Stimulated activated CD4-positive, alpha-beta T cell treated with anti-CD3 and anti-CD28 coated beads, TNF-alpha, amount 100 ng/mL, for 48 hours (primary cell): ENCODE measurements at places on chromosomes 1 and 21.

DNA sequence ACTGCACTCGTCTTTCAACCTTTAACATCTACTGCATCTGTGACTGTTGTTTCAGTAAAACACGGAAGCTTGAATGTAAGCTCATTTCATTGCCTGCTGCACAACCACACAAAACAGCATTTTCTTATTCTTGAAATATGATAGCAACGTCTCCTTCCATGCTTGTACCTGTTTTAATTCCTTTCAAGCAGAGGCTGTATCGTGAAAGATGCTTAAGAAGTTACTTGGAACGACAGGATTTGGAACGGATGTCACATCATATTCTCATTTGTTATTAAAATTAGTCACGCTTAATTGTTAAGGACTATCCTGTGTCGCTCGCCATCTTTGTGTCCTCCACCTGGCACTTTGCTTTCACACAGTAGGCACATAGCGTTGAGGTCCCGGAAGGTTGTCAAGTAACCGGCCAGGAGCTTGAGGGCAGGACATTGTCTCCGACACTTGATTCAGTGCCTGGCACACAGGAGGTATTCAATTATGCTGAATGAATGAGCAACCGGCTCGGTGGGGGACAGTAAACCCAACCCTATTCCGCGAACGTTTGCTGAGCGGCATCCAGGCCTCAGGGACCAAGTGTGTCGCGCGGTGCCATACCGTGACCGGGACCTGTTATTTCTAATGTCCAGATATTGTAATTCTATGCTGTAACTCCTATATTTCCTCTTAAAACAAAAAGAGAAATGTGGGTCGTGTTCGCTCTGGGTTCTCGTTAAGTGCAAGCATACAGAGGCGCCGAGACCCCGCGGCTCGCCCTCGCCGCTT lies 499 bp upstream of the SH3GLB1 start:
- peak; percentile 50 for DNase-seq

GRCh38 chr1:198588845-198589244 lies 48.4 kb upstream of the ATP6V1G3 start:
- no peak for DNase-seq

DNA sequence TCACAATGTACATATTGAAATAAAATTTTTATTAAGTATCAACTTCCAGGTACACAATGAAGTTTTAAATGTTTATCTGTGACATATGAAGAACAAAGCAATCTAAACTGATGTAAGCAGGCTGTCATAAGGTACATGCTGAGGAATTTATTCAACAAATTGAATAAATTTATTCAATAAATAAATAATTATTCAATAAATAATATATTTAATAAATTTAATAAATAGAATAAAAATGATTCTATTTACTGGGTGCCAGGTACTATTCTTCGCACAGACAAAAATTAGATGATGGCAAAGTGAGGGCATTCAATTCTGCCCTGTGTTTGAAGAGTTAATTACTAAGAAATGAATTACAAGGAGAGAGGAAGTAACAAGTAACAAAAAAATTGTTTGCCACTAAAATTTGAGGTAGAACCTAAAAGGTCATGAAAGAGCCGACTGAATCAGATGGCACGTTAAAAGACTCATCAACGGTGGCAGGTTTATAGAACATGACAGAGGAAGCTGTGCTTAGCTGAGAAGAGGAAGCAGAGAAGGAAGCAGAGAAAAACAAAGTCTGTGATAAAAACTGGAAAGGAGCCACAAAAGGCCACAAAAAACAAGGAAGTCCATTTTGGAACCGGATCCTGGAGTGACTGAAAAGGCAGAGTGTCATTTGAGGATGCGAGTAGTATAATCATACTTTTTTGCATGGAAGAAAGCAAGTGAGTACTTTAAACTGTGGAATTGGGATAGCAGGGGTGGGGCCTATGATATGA lies 2.2 kb upstream of the USP24 start:
- no peak for DNase-seq

DNA sequence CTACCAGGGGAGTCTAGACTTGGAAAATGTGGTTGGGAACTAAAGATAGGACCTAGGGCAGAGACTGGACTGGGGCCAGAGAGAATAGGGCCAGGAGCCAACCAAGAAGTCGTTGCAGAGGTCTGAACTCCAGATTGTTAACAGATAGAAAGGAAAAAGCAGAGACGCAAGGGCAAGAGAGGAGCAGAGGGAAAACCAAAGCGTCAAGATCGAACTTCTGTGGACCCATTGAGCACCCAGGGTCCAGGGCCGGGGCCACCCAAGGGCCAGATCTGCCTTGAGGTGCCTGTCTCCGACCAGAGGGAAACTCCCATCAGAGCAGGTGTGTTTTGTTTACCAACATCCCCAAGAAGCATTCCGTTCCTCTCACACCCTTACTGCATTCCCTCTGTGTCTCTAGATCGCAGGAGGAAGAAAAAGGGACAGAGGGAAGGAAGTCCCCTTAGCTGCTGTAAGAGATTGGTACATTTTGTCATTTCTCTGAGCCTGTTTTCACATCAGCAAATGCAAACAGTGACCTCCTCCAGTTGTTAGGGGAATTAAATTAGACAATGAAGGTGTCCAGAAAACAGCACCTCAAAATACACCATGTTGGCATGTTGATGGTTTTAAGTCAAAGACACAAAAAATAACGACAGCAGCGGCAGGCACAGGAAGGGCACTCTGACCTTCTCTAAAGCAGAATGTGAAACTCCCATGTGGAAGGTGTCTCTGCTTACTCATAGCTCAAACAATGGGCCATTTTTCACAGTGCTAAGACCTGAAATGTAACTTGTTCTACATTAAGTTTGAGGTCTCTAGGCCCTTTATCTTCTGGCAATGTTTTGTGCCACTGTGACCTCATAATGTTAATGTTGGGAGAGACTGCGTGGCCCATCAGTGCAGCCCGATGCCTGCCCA lies 105.8 kb upstream of the RAB4A start:
- no peak for DNase-seq

DNA sequence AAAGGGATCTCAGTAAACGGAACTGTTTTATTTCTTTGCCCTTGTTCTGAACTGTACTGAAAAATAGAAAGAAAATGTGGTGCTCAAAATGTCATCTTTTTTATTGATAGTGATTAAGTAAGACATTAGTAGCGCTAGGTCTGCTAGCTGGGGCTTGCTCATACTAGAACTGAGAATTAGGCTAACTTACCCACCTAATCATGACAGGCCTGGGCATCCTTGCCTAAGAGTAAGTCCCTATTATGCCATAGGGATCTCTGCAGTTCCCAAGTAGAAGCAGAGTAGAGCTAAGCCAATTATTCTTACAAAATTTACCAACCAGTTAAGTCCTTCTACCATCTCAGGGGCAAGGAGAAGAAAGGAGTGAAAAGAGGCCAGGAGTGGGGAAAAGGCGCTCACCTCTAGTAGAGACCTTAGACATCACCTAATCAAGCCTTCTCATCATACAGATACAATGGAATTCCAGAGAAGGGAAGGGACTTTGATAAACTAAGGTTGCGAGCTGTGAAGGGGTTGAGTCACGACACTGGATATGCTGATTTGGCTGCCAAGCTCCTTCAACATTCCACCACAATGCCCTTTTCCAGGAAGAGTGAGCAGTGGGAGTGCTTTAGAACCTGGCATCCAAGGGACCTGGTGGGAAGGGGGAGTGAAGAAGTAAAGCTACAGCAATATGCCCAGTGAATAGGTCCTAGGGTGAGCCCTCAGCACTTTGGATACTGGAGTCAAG lies 27.7 kb upstream of the RPTN start:
- no peak for DNase-seq

DNA sequence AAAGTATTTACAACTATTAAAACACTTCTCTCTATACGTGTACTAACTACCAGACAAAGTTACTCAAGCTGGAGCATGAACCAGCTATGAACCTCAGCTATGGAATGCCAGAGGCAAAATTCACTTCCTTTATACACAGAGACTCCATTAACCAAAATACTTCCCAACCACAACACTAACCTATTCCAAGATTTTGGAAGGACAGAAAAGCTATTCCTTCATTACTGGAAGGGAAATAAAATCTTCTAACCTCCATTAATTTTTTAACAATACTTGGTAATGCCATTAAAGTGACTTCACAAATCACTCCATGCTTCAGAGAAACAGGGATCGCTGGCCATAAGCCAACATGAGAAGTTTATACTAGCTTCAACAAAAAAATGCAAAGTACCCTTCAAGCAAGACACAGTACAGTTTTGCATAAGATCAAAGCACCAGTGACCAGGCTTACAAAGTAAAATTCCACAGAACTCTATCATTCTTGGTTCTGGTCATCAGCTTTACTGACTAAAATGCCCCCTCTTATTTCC lies 58.0 kb downstream of the PUM1 start:
- DNase-seq, result no peak

DNA sequence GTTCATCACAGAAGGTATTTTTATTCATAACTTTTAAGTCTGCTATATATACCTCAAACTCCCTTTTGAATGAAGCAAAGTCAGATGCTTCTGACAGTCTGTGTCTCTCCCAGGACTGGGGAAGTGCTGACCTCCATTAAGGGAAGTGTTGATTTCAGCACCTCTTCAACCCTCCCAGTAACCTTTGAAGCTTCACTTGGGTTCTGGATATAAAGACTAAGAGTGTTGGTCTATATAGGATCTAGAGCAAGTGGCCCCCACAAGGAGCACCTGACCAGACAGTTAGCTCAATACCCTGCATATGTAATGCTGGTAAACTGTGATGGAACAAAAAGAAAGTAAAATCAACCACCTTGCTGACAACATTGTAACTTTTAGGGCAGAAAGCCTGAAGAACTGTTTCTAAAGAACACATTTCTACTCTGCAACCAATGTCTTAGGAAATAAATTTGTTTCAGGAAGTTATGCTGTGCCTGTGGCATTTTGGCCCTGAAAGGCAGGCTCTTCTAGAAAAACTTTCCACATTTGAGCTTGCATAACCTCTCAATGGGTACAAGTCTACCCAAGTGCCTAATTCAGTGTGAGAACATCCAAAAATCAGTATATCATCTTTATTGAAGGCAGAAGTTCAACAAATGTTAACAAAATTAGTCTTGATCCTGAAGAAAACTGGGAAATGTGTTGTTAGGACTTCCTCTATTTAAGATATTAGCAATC lies 865 bp upstream of the PTPN22 start:
- no peak for DNase-seq

DNA sequence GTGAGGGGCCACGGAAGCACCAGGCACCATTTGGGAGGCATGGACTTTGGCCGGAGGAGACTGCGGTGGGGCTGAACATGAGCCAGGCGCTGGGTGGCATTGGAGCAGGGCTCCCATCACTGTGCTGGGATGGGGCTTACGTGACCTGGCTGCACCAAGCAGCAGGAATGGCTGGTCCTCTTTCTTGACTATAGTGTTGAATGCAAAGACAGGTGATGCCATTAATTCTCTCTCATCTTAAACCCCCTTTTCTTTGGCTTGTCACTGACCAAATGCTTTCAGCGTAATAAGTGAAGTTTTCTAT lies 447.9 kb downstream of the CAMTA1 start:
- no peak for DNase-seq

DNA sequence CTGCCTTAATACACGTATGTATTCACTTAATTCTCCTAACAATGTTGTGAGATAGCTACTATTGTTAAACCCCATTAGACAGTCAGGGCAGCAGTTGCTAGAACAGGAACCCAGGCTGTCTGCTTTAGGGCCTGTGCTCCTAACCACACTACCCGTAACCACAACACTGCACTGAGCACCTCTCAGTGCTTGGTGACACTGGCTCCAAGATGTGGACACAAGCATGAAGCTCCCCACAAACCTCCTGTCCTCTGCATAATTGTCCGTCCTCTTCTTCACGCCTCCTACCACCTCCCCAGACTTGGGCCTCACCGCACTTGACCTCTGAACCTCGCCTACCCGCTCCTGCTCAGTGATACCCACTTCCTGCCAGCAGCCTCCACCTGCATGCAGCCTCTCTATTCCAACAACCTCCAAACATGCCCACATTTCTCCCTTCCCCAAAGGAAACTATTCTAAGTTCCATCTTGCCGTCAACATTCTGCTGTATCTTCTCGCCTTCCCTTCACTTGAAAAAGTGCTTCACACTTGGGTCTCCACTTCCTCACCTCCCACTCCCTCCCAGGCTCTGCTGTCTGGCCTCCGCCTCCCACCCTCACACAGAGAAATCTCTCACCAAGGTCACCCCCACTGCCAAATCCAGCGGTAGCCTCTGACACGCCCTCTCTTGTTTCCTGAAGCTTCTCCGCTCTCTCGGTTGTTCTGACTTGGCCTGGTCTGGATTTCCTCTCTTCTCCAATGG lies 14.6 kb upstream of the AHDC1 start:
- no peak for DNase-seq

- no peak for DNase-seq
Measured at GRCh38 chr1:2330519-2331199, 60.7 kb downstream of the MORN1 start.

- DNase-seq, result no peak
Measured at GRCh38 chr1:184388319-184388889, 1.6 kb downstream of the C1orf21 start.
